ENCODE measurements at places on chromosomes 3 and 15. TPM values are rescaled to one million over a fixed set of nuclear protein-coding genes. Genes with fewer than 3 reads are reported as not detected.

DNA sequence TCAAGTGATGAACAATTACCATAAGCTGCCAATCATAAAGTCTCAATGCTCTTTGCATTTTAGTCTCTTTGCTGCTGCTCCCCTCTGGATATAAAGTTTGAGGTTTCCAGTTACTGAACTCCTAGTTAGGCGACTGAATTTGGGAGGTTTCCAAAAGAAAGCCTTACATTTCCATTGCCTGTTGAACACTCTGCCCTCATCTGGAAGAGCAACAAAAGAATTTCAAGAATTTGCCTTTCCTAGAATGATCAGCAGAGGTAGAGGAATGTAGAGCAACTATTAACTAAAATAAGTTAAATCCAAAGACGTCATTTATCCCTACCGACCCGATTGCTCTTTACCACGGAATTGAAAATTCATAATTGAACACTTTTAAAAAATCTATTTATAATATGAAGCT, 53.4 kb upstream of the PRICKLE2 start:
- DNase-seq, result no peak

GRCh38 chr3:138284957-138285477, 44.6 kb downstream of the NME9 start:
- DNase-seq, result no peak

DNA sequence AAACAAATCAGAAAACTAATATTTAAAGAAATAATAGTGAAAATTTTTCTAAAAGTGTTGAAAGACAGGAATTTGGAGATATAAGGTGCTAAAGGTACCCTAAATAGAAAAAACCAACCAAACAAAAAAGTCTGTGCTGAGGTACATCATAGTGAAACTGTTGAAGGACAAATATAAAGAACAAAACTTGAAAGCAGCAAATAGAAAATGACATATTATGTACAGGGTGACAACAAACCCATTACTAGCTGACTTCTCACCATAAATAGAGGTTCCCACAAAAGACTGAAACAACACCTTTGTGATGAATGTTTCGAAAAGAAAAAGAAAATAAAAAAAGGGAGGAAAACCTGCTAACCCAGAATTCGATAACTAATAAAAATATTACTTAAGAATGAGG, 502.5 kb upstream of the NECTIN3 start:
- DNase-seq, result no peak

DNA sequence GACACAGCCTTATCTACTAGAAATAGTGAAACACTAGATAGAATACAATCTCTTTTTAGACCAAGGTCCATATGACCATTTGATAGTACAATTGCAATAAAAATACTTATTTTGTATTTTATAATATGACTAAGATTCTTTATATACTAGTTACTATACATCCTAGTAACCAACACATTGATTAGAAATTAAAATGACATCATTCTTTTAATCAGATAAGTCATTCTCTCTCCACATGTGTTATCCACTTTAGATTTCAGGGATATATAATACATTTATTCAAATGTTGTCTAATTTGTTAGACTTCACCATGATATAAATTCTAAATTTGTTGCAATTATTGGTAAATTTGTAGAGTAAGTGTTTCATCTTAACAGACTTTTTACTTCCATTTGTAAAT, 276.2 kb upstream of the DPH6 start:
- DNase-seq, result no peak

- DNase-seq, result no peak
Measured at GRCh38 chr3:134614955-134615354, 35.9 kb downstream of the KY start.

DNA sequence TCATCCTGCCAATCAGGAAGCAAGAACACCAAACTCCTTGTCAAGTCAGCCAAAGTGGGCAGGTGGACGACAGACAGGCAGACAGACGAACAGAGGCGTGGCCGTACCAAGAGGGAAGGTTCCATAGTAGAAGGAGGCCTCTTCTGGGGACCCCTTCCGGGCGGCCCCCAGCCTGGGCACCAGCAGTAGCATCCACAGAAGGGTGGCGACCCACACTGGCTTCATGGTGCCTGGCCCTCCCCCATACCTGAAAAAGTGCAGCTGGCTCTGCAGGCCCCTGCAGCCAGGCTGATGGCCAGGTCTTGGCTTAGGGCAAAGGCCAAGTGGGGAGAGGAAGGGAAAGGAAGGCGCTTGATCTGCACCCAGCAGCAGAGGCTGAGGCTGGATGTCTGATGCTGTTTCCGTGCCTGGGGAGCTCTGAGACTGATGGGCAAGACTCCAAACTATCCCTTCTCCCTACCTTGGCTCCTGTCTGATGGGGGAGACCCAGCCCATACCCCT, 607 bp downstream of the LCTL start:
- no peak for DNase-seq

GRCh38 chr3:153373606-153374005, 211.6 kb downstream of the RAP2B start:
- DNase-seq, result no peak

DNA sequence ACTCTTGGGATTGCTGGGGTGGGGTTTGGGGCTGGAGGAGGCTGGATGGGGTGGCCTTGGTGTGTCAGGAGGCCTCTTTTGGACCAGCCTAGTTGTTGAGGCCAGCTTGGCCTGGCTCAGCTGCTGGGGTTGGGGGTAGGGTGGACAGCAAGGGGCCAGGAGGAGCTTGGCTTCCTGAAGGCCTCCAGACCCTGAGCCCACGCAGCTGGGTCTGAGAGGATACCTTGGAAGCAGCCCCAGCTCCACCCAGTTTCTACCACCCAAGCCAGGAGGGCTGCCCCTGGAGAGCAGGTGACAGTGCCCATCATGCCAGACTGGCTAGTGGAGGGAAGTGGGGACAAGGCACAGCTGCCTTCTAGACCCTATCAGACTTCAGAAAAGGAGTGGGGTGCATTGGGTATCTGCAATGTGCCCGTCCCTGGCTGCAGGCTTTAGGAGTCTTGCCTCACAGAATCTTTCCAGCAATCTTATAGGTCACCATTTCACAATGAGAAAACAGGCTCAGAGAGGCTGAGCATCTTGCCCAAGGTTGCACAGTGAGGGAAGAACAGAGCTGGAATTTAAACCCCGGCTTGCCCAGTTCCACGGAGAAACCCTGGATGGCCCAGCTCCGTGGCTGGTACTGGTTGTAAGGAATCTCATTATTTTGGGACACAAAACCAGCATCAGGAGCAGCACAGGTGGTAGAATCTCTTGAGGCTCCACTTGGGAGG, 83.0 kb downstream of the LINGO1 start:
- DNase-seq, result no peak

DNA sequence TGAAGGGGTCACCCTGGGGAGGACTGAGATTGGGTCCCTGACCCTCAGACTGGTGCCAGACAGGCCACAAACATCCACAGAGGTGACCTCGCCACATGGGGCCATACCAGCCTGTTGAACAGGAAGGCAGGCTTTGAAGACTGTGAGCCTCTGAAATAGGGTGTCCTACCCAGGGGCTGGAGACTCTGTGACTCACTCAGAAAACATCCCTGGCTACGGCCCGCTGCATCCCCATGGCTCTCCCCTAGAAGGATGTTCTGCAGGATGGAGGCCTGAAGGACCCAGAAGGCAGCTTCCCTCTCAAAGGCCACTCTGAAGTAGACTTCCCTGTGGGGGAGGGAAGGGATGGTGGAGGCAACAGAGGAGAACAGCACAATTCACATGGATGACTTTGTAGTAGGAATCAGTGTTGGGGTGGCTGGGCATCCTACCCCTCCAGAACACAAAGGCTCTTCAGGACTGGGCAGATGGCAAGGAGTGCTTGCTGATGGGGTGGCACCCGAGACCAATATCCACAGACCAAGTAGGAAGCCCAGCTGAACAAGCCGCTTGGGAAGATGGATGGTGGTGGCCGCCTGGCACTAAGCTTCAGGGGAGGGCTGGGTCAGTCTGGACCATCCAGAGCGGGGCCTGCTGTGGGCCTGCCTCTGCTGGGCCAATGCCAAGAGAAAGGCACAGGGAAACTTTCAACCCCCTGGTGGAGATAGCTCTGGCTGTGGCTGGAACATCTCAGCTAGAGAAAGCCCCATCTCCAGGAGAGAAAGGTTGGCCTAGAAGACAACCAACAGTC, 37.6 kb upstream of the DUSP7 start:
- DNase-seq, result no peak

GRCh38 chr3:196992461-196993065, 23.9 kb upstream of the PIGZ start:
- DNase-seq, result no peak

DNA sequence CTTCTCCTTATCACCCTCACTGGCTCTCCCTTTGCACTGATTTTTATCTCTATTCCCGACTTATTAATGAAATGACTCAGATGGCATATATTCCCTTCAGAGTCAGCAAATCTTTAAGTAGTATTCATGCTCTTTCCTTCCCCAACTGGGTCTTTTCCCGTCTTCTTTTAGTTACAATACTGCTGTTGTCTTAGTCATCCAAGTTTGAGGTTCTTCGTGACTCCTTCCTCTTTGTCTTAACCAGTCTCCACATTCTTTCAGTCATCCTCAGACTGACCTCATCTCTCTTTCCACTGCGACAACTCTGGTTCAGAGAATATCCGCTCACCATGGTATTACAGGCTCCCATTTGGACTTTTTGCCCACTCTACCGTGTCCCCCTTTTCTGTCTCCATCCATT, 12.4 kb downstream of the WDR5B start:
- no peak for DNase-seq

GRCh38 chr15:41259546-41260189, 28.6 kb downstream of the CHP1 start:
- no peak for DNase-seq

DNA sequence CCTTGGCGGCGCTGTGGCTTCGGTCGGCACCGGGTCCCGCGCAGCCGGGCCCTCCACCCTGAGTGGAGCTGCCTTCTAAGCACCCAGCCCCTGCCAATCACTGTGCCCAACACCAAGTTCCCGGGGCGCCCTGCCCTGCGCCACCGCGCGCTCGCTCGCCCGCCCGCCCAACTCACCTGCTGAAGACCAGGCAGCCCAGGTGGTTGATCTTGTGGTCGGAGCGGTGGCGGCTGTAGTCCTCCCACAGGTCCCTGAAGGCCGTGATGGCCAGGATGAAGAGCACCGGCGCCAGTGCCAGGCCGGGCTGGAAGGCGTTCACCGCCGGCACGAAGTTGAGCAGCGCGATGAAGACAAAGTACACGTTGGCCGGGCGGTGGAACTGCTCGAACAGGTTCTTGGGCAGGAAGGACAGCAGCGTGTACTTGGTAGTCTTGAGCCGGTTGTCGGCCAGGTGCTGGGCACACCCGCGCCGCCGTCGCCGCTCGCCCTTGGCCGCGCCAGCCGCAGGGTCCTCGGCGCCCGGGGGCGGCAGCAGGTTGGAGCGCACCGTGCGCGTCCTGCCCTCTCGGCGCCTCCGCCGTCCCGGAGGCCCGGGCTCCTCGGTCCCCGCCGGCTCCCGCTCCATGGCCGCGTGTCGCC, 536 bp downstream of the ATP10A start:
- no peak for DNase-seq

- no peak for DNase-seq
Measured at GRCh38 chr3:126399351-126399735, 4.6 kb downstream of the CFAP100 start.

- no peak for DNase-seq
Measured at GRCh38 chr3:50428007-50428633, 68.8 kb upstream of the TMEM115 start.

DNA sequence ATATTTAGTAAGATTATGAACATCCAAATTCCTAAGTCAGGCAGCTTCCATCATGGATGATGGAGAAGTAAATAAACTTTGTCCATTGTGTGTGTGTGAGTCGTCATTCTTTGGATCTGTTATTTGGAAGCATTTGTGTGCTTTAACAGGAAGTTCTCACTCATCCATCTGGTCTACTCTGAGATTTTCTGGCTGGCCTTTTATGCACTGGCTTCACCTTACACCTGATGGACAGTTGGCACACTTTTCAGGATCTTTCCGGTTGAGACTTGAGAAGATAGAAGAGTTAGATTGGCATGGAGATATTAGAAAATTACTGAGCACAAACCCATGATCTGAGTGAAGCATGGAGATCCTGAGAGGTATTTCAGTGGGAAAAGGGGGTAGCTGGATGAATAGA, 12.6 kb downstream of the SYNPR start:
- DNase-seq, result no peak

DNA sequence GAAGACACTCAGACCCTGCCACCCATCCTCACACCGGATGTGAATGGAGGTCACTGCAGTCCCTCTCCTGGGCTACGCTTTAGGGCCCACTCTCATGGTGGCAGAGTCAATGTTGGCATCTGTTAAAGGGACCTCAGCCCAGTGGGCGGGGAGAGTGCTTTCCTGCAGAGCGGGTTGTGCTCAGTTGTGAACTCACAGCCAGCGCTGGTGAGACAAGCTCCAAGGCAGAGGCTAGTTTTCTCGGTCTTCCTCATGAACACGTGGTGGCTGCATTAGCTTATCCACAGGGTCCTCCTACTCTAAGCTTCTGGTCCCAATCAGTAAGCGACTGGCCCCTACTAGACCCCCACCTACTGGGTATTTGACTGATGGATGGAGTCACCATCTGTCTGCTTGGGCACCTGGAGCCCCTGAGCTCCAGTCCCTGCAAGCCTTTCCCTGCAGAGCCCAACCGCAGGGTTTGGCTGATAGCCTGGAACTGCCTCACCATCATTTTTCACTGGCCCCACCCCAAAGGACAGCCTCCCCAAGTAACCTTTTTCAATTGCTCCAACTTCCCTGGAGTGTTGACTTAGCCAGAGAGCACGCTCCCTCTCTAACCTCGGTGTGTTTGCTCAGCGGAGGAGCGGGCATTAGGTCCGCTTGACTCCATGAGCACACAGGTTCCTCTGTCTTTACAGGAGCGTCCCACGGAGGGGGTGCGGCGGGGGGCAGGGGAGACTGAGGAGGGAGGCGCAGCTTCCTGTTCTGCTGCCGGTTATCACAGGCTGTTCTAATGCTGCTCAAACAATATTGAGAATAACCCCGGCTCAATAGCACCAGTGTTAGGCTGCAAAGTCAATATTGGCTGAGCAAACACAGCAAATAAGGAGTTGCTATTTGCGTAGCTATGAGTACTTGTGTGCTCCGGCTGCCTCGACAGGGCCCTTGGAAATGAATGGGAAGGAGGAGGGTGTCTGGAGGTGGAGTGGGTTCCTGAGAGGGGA, 141.7 kb downstream of the RPLP1 start:
- peak; percentile 90 for DNase-seq

Gene SCAANT1
- total RNA-seq, result not detected

Gene GLDN
- 10.8 TPM for total RNA-seq

Gene VIPR1
- 25.2 TPM for total RNA-seq

Gene ARNT2
- total RNA-seq, result 7.0 TPM

Gene MTMR10
- 35.7 TPM for total RNA-seq

Gene HCN4
- not detected for total RNA-seq

Gene PPP1R14D
- total RNA-seq, result not detected

Gene PP2D1
- total RNA-seq, result not detected

Gene CFAP20DC
- 0.44 TPM for total RNA-seq

Gene NDUFB4
- total RNA-seq, result 88.4 TPM

Gene SIDT1
- 52.8 TPM for total RNA-seq

Gene AMT
- 8.3 TPM for total RNA-seq

All from breast epithelium (tissue), 4 donors.